ENCODE measurements at places on chromosomes 7 and 10.

DNA sequence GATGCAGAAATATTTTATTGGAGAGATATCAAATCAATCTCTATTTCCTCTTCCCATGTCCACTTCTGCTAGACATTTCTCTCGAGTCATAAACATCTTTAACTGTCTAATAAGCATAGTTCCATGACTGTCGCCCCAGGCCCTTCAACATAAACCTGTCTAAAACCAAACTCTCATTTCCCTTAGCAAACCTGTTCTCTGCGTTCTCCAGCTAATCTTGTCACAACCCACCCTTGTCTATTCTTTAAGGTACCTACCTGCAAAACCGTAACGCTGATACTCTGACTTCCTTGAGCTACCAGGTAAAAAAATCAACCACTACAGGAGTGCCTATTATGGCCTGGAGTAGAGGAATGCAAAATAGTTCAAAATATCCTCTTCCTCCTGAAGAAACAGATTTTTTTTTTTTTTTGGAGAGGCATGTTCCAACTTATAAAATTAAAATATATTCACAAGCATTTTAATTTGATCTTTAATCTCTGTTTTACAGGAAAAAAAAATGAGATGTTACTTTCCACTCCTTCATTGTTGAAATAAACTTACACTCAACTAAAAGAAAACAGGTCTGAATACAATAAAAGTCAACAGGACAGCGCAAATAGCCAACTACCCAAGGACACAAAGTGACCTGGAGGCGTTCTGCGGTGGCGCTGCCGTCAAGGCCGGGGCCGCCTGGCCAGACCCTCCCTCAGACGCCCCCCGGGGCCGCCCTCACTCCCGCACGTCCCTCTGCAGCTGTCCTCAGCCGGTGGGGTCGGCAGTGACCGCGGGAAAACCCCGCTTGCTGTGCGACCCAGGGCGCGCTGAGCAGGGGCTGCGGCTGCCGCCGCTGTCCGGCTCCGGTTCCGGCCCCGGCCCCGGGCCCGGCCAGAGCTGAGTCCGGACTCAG lies 765 bp downstream of the SLC25A40 start:
- DNase-seq, result no peak

DNA sequence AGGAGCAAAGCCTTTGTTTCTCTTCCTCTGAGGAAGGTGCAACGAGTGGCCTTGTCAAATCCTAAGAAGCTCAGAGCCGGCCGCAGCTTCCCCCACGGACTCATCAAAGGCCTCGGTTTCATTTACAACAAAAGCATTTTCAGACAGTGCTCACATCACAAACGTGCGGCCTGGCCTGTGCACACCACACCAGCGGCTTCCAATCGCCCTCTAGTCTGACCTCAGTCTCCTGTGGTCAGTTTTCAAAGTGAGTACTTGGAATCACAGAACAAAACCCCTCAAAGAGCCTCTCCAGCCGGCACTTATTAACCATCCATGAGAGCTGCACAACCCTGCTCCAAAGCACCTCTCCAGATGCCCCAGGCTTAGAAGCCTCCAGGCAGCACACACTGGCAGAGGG lies 3.3 kb downstream of the RADIL start:
- DNase-seq, result no peak

DNA sequence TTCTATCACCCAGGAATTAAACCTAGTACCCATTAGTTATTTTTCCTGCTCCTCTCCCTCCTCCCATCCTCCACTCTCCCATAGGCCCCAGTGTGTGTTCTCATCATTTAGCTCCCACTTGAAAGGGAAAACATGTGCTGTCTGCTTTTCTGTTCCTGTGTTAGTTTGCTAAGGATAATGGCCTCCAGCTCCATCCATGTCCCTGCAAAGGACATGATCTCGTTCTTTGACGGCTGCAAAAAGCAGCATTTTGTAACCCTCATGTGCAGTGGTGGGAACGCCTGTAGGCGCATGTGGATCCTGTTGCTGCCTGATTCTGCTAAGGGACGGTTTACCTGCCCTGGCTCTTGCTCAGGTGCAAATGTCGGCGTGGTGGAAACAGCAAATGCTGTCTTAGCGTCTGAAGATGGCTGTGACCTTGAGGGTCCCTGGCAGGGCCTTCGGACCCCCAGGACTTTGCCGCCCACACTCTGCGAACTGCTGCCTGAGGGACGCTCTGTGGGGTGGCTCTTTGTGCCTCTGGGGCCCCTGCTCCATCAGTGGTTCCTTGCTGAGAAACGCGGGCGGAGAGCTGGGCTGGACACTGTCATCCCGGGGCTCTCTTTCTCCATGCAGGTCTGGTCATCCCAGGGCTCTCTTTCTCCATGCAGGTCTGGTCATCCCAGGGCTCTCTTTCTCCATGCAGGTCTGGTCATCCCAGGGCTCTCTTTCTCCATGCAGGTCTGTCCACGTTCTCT lies 5.6 kb upstream of the MTG1 start:
- no peak for DNase-seq

DNA sequence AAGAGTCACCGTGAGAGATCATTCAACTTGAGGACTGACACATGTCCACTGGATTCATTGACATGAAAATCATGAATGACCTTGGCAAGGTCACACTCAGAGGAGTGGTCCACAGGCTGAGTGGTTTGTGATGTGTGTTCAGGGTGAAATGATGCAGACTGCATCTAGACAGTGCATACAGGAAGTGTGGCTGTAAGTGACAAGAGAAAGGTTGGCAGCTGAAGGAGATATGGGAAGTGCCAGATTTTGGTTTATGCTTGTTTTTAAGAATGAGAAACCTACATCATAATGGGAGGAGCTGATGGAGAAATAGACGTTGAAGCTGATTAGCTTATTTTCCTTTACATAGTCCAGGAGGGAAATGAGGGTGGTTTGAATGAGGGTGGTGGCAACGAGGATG lies 64.8 kb upstream of the VIPR2 start:
- no peak for DNase-seq

DNA sequence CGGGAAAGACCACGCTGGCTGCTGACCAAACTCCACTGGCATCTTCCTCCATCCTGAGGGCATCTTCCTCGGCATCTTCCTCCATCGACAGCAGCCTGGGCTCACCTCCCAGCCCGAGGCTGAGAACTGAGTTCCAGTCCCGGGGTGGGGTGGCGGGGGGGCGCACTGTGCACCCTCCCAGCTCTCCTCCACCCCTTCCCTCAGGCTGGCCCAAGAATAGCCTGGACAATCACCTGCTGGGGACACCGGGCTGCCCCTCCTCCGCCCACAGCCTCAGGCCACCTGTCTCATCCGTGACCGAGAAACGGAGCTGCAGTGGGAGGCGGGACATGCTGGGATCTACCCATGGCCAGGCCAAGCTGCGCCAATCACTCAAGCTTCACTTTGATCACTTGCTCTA lies 37.2 kb downstream of the DIP2C start:
- DNase-seq, result no peak

DNA sequence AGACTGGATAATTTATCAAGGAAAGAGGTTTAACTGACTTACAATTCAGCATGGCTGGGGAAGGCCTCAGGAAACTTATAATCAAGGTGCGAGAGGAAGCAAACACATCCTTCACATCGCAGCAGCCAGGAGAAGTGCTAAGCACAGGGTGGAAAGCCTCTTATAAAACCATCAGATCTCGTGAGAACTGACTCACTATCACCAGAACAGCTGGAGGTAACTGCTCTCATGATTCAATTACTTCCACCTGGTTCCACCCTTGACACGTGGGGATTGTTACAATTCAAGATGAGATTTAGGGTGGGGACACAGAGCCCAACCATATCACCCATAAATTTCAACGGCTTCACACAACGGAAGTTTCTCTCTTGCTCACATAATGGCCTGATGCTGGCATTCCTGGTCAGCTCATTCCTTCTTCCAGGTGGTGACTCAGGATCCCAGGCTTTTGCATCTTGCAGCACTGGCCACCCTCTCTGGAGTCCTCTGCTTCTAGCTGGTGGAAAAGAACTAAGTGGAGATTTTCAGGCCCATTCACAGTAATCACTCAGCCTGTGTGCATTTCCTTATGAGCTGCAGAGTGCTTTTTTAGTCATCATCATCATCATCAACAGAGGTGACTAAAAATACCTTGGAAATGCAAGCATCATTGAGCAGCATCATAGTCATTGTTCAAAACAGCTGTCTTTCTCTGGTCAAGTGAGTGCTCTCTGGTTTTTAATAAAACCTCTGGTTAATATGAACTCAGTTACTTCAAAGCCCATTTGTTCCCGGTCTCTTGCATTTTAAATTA lies 308.1 kb downstream of the SFMBT2 start:
- no peak for DNase-seq

GRCh38 chr10:104501449-104501848 lies 139.6 kb upstream of the SORCS3 start:
- DNase-seq, result no peak

DNA sequence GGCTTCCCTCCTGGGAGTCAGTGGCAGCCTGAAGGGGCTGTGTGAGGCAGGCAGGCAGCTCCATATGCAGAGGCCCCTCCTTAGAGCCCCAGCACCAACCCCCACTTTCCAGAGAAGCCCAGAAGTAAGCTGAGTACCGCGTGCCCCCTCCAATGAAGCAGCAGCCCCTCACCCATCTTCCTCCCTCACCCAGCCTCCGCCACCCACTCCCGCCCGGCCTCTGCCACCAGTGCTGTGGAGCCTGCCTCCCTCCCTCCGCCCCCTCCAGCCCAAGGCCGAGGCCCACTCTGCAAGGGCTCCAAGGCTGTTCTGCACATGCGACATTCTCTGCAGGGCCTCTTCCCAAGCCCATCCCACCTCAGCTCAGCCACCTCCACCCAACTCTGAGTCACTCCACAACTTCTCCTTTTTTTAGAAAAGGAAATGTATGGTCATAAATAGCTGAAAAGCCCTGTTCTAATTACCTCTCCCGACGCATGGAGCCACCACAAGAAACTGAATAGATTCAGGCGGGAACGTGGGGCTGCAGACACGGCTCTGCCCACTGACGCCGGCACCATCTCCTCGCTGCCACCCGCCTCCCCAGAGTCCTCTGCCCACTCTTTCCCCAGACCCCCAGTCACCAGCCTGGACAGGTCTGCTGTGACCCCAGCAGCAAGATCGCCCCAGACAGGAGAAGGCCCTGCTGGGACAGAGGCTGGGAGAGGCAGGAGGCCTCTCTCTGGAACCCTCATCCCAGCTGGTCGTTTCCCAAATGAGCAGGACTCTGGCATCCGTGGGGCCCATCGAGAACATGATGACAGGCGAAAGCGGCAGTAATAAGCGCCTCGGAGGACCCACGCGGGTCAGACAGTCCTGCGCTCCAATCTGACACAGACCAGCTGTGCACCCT lies 213.9 kb downstream of the MAD1L1 start:
- no peak for DNase-seq

DNA sequence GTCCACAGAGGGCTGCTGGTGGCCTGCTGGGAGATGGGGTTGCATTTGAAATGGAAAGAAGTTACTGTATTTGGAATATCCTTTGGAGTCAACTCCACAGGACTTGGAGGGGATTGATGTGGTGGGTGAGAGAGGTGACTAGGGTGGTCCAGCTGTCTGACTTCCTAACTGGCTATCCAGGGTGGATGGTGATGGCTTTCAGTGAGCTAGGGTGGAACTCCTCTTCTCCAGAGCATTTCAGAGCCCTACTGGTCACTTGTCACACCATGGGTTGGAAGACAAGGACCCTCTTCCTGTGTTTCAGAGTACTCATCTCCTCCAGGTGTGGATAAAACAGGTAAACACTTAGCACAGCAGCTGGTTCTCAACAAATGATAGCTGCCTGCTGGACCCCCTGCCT lies 3.3 kb upstream of the ADAMTS14 start:
- DNase-seq, result no peak

DNA sequence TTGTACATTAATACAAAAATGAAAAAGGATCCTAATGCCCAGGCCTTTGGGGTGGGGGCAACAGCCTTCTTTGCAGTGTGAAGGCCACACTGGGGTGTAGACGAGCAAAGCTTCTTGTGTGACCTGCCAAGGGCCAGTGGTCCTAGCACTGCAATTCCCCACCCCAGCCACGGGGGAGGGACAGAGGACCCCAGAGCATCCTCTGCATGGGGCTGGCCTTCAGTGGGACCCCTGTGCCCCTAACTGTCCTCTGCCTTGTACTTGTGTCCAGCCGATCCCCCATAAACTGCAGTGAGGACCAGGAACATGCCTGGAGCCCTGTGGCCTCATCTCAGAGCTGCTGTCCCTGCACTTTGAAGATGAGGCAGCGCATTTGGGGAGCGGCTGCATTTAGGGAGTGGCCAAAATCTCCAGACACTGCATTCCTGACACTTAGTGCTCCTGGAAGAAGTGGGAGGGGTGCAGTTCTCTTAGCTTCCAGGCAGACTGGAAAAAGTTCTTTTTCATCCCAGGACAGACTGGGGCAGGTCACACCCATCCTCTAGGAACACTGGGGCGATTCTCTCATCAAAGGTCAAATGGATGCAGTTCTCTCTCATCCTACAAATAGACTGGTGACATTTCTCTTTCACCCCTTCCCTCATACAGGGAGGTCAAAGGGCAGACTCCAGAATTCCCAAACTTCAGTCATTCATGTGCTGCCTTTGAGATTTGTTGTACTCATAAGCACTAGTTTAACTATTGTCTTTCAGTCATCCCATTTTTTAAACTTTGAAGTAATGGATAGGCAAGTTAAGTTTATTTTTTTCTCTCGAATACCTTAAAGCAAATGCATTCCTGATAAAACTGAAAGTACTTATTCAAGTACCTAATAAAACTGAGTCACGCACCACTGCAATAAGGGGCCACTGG lies 922 bp upstream of the MYO1G start:
- no peak for DNase-seq

DNA sequence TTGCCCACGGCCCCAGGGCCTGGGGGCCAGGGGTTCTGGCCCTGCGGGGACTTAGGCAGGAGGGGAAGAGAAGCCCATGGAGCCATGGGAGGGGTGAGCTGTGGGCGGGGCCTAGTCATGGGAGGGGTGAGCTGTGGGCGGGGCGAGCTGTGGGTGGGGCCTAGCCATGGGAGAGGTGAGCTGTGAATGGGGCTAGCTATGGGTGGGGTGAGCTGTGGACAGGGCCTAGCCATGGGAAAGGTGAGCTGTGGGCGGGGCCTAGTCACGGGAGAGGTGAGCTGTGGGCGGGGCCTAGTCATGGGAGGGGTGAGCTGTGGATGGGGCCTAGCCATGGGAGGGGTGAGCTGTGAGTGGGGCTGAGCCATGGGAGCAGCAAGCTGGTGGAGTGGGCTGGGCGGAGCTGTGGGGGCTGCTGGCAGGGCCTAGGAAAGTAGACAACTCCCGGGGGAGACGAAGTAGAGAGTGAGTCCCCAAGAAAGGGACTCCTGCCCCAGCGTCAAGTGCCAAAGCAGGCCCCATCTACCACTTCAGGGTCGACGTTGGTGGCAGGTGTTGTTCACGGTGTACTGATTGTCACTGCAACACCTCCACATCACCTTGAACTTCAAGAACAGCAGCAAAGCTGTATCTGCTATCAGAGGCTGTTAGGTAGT lies 19.2 kb upstream of the TTYH3 start:
- DNase-seq, result no peak

- DNase-seq, result no peak
Measured at GRCh38 chr10:17276756-17277424, 48.8 kb downstream of the VIM start.

GRCh38 chr10:59432207-59432900 lies 70.0 kb upstream of the FAM13C start:
- no peak for DNase-seq

- no peak for DNase-seq
Measured at GRCh38 chr10:30800368-30800767, 170.8 kb upstream of the LYZL2 start.

All from stimulated activated CD4-positive, alpha-beta T cell treated with anti-CD3 and anti-CD28 coated beads, Interleukin-1b, Interleukin-23, amount 100 ng/mL, for 48 hours (primary cell).